NCI-H524 treated with DMSO at 0.1 percent for 48 hours (cell line): ENCODE measurements at places on chromosomes 16 and 17.

DNA sequence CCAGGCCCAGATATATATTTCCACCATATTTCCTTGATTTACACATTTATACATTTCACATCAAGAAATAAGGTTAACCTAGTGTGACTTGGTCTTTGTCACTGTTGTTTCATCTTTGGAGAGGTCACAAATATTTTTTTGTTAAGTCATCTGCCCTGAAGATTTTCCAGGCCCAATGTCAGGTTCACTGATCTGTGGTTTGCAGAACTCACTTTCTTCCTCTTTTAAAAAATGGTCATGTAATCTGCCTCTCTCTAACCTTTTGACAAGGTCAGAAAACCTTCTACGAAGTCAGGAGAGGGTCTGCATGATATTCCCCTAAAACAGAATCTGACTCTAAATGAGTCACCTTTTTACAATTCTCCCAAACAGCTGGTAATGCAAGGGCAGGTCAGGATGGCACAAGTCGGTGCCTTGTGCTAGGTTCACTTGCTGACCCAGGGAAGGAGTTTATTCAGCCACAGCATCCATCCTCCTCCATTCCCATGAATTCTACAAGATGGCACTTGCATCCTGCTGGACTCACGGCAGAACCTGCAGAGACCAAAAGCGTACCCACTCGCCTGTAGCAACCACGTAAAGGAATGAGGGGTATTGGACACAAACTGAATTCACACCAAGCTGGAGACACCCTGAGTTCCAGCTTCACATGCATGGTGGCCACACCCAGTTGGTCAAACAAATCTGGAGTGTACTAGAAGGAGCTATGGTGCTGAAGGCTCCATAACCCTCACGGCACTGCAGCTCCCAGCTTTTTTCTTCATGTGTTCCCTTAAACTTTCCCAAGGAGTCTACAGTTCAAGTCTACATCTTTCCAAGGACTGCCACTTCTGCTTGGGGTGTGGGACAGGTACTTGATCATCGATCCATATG lies 1.6 kb upstream of the KIAA0513 start:
- no peak for DNase-seq

- no peak for DNase-seq
These were observed 9.2 kb downstream of the HIRIP3 start for GRCh38 chr16:29986231-29986630.

- no peak for DNase-seq
These were observed 19.3 kb downstream of the CDH1 start for GRCh38 chr16:68756239-68756915.

GRCh38 chr16:51154271-51155171 lies 3.5 kb upstream of the SALL1 start:
- no peak for DNase-seq

- no peak for DNase-seq
These were observed 26.4 kb downstream of the KIFC3 start for GRCh38 chr16:57775661-57776469.
